ENCODE measurements at places on chromosomes 2 and 18. TPM values are rescaled to one million over a fixed set of nuclear protein-coding genes. Genes with fewer than 3 reads are reported as not detected.

DNA sequence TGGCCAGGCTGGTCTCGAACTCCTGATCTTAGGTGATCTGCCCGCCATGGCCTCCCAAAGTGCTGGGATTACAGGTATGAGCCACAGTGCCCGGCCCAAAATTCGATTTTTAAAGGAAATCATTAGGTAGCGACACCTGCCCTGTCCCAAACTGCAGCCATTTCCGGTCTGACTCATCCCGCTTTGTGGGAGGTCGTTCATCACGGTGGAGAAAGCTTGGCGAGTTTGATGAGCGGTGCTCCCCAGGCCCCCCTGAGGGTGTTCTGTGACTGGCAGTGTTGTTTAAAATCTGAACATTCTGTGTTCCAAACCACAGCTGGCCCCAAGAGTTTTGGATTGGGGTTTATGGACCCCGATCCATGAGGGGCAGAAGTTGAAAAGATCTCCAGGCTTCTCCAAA lies 53.0 kb upstream of the GLI2 start:
- H3K4me1 ChIP-seq = peaks cover 5% of the 10 kb centered on the region
- no peaks in the 10 kb centered on the region for H3K36me3 ChIP-seq
- H3K4me3 ChIP-seq = no peak overlapping the region
- H3K27me3 ChIP-seq = peaks cover 8% of the 10 kb centered on the region
- no peak overlapping the region for H3K27ac ChIP-seq
- no peak for DNase-seq

DNA sequence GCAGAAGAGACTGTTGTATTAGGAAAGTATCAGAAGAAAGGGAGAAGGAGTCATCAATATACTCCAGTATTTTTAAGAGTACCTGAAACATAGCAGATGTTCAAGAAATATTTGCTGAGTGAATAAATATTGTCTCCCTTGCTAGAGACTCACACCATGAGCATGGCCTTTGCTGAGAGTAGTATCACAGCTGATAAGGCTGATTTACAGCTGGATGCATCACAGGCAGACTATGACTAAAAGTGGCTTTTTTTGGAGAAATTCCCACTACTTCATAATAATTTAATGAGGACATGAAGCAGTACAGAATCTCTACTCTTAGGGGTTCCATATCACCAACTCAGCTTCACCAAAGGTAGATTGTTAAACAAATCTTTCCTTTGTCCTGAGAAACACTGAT lies 373.3 kb downstream of the RBM43 start:
- H3K36me3 ChIP-seq = no peaks in the 10 kb centered on the region
- no peaks in the 10 kb centered on the region for H3K4me1 ChIP-seq
- H3K27ac ChIP-seq = no peak overlapping the region
- no peak for DNase-seq
- no peaks in the 10 kb centered on the region for H3K27me3 ChIP-seq

DNA sequence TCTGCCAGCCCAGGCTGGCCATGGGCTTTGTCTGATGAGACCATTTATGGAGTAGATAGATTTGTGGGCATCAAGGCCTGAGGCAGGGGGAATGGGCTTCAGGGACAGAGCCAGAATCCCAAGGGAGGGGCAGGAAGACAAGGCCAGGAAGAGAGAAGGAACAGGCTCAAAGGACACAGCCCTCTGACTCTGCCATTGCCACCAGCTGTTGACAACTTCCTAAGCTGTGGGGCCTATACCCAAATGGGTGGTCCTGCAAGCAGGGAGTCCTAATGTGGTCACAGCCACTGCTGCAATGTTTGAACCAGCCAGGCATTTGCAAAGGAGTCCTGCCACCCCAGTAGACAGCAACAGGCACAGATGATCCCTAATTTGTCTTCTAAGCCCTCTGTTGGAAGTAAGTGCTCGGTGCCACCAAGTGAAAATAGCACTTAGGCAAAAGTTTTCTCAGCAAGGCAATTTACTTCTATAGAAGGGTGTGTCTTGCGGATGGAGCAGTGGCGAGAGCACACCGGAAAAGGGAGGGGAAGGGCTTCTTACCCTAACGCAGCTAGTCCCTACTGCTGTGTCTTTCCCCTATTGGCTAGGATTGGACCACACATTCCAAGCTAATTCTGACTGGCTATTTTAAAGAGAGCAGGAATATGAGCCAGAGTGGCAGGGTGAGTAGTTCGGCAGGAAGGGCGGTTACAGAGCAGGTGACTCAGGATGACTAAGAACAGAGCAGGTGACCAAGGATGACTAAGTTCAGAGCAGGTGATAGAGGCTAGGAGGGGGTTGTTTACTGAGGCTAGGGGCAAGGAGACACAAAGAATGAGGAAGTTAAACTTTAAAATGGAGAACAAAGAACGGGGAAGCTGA lies 47.2 kb downstream of the C1QL2 start:
- no peaks in the 10 kb centered on the region for H3K36me3 ChIP-seq
- peak; percentile 21 for DNase-seq
- H3K27me3 ChIP-seq = no peaks in the 10 kb centered on the region
- no peak overlapping the region for H3K4me3 ChIP-seq
- no peaks in the 10 kb centered on the region for H3K4me1 ChIP-seq

DNA sequence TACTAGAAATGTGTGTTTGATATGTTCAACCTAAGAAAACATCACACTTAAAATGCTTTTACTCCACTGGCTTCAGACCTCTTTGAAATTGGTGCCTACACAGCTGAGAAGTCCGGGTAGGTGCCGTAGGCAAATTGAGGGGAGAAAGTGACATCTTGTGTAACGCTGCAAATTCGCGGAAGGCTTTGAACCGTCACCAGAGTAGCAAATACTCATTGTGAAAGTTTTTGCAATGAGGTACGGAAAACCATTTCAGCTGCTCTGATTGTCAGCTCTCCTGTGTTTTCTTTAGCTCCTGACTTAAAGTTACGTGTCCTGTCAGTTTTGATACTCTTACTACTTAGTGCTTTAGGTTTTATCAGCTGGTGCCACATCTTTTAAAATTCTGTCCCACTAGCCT lies 224.5 kb downstream of the FAM210A start:
- H3K4me3 ChIP-seq = peak overlapping the region; percentile 55
- H3K4me1 ChIP-seq = peaks cover 37% of the 10 kb centered on the region
- DNase-seq = peak; percentile 72
- H3K27ac ChIP-seq = peak overlapping the region; percentile 91
- peaks cover 11% of the 10 kb centered on the region for H3K36me3 ChIP-seq

DNA sequence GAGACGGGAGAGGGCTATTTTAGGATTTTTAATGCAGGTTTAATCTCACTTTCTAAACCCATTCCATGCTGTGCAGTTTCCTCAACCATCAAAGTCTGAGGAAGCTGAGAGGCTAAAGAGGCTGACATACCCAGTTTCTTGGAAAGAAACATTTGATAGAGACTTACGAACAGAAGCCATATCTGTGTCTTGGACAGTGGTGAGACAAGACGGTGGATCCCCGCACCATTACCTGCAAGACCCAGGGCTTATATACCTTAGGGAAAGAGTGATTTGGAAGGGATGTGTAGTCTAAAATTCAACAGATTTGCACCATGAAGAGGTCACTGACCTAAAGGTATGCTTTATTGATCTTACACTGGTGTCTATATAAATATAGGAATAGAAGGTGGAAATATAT lies 13.5 kb downstream of the EEF1B2 start:
- H3K27me3 ChIP-seq = no peaks in the 10 kb centered on the region
- no peaks in the 10 kb centered on the region for H3K4me1 ChIP-seq
- no peak overlapping the region for H3K27ac ChIP-seq
- no peak overlapping the region for H3K4me3 ChIP-seq
- no peak for DNase-seq
- H3K36me3 ChIP-seq = peaks cover under 1% of the 10 kb centered on the region

- H3K27me3 ChIP-seq = no peaks in the 10 kb centered on the region
- H3K36me3 ChIP-seq = peaks cover 2% of the 10 kb centered on the region
- H3K4me1 ChIP-seq = no peaks in the 10 kb centered on the region
- peak overlapping the region; percentile 85 for H3K4me3 ChIP-seq
- DNase-seq = no peak
Observed at GRCh38 chr2:27049422-27050280, 1.8 kb upstream of the AGBL5 start.

GRCh38 chr2:210445116-210445707 lies 31.3 kb downstream of the LANCL1 start:
- no peaks in the 10 kb centered on the region for H3K4me1 ChIP-seq
- H3K27ac ChIP-seq = no peak overlapping the region
- no peak for DNase-seq
- H3K4me3 ChIP-seq = no peak overlapping the region

DNA sequence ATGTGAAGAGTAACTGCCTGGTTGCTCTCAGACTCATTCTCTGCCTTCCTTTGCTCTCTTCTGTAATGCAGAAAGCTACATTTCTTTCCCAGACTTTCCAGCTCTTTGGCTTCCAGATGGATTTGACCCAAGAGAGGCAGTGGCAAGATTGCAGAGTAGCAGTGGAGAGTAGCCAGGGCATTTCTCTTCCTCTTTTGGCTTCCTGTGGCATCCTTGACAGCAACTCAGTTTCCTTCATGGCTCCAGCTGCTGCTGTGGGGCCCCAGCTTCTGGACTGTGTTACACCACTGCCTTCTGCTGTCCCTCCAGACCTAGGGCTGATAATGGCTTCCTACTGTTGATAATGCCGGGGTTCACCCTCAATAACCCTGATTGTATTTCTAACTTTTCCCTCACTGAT lies 469.4 kb upstream of the SPRED2 start:
- no peaks in the 10 kb centered on the region for H3K27me3 ChIP-seq
- no peak overlapping the region for H3K4me3 ChIP-seq
- no peak overlapping the region for H3K27ac ChIP-seq
- no peaks in the 10 kb centered on the region for H3K4me1 ChIP-seq
- no peak for DNase-seq

DNA sequence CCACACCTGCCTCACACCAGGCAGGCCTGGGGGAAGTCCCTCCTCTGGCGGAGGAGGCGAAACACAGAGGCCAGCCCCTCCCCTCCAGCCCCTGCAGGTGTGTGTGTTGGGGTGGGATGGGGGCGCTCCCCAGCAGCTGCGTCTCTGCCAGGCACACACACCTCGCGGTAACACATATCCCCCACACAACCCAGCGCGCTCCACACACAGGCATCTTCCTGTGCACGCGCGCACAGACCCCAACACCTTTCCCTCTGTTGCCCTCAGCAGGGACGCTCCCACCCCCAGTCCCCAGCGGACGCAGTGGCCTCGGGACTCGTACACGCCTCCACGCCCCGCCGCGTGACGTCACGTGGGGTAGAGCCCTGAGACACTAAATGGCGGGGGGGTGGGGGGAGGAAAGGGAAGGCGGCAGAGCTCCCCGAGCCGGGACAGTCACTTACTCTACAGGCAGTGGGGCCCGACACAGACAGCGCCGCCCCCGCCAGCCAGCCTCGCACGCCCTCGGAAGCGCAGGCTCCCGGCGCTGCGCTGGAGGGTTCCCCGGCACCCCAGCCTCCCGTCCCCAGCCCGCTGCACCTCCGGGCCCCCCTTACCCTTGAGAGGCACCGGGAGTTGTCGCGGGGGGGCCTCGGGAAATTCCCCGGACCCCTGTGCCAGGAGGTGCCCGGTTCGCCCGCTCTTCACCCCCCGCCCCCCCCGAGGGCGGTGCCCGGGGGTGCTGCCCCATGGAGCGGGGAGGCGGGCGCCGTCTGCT lies at the start of gene WNT10A:
Gene WNT10A (plus strand): TSS at position 751 of the 757 bp plus-strand sequence. CDS start 144 bp downstream, outside the sequence.
- no peaks in the 10 kb centered on the region for H3K36me3 ChIP-seq
- H3K27ac ChIP-seq = no peak within 1 kb of the TSS
- peak within 1 kb of the TSS; percentile 14 for H3K4me3 ChIP-seq
- H3K27me3 ChIP-seq = peaks cover 25% of the 10 kb centered on the region
- DNase-seq = no peak

DNA sequence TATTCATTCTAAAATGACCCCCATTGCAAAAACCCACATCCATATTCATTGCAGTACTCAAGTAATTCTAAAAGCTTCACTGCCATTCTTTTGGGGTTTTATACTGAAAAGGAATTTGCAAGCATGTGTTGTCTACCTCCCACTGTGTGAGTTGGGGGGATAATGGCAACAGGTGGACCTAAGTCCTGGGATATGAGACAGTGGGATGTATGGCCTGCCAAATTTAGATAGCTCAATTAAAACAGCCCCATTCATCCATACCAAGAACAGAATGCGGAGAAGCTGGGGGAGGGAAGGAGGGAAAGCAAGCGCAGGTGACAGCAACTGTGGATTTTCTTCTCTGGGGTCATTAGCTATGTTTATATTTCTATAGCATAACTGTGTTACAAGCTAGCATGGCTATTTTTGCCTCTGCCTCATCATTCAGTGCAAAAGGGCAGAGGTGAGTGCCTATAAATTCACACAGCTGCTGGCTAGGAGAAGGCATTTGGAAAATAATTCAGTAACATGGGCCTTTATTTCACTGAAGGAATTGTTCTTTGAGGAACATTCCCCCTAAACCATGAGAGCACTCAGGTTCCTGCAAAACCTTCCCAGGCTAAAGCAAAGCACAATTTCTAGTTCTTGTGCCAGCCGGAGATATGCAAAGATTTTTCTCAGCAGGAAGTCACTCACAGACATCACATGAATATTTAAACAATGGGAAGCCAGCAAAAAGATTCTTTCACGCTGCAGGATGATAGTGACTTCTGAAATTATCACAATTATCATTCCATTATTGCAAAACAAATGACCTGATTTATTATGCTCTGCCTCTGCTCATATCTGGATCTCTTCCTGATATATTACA lies 393.9 kb upstream of the ACVR2A start:
- H3K27me3 ChIP-seq = no peaks in the 10 kb centered on the region
- no peak overlapping the region for H3K27ac ChIP-seq
- no peaks in the 10 kb centered on the region for H3K4me1 ChIP-seq
- H3K36me3 ChIP-seq = no peaks in the 10 kb centered on the region
- no peak overlapping the region for H3K4me3 ChIP-seq

- no peaks in the 10 kb centered on the region for H3K4me1 ChIP-seq
- no peak for DNase-seq
- no peaks in the 10 kb centered on the region for H3K36me3 ChIP-seq
Observed at GRCh38 chr2:10168221-10168620, 45.7 kb downstream of the RRM2 start.

GRCh38 chr18:801137-801536 lies 10.9 kb downstream of the YES1 start:
- H3K4me1 ChIP-seq = no peaks in the 10 kb centered on the region
- H3K4me3 ChIP-seq = no peak overlapping the region
- H3K36me3 ChIP-seq = no peaks in the 10 kb centered on the region

DNA sequence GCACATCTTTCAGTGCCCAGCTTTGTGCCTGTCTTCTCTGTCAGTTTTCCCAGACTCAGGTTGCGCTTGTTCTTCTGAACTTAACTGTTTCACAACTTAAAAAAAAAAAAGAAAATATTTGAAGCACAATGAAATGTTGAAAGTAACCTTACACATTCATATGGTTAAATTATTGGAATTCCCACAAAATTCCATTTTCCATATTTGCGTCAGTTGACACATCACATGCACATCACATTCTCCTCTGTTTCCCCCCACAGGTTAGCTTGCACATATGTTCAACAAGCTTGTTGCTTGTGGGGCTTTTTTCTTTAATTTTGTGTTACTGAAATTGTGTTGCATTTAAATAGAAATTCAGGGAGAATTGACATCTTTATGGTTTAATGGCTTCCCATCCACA lies 8.3 kb downstream of the MYO1B start:
- H3K36me3 ChIP-seq = no peaks in the 10 kb centered on the region
- no peaks in the 10 kb centered on the region for H3K4me1 ChIP-seq
- no peak overlapping the region for H3K27ac ChIP-seq
- H3K4me3 ChIP-seq = no peak overlapping the region
- no peak for DNase-seq

Gene TMEM169
- 7.3 TPM for total RNA-seq

Gene METTL4
- not detected for total RNA-seq

Gene LRATD1
- 5.7 TPM for total RNA-seq

Data from ascending aorta (tissue), 2 donors.